ENCODE measurements at places on chromosomes 4 and X.

GRCh38 chr4:88102026-88102425, 56.4 kb downstream of the ABCG2 start:
- DNase-seq = no peak

- no peak for DNase-seq
Observed at GRCh38 chr4:1766106-1767060, 26.7 kb upstream of the FGFR3 start.

- DNase-seq = peak; percentile 16
Observed at GRCh38 chrX:108090491-108091263, 665 bp downstream of the PSMD10 start.

DNA sequence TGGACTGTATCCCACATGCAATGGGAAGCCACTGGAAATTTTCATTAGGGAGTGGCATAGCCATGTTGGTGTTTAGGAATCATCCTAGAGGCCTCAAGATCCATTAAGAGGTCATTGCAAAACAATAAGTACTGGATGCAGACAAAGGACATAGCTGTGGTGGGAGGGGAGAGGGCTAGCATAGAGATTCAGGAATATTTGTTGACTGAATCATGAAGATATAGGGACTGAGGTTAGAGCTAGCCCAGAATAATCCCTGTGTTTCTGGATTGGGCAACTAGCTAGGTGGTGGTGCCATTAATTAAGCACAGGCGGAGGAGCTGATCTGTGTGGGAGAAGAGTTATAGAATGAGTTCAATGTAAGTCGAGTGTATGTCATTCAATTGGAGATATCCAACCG, 135.0 kb downstream of the RAB28 start:
- no peak for DNase-seq

GRCh38 chr4:33837043-33837838, 2407.1 kb downstream of the ARAP2 start:
- no peak for DNase-seq

DNA sequence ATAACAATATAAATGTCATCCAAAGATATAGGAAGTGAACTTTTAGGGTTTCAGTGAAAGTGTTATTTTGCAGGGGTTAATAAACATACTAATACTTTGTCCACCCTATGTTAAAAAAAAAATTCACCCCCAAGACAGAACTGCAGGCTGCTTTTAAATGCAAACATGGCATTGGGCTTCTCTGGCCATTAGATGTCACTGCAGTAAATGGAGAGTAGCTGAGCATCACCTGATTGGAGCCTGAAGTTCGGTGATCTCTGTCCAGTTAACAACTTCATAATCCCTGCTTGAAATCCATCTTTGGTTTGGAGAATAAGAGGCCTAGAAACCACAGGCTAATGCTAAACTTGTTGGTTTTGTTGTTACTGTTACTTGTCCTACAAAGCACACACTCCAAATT, 18.7 kb downstream of the SLC25A43 start:
- DNase-seq = no peak

DNA sequence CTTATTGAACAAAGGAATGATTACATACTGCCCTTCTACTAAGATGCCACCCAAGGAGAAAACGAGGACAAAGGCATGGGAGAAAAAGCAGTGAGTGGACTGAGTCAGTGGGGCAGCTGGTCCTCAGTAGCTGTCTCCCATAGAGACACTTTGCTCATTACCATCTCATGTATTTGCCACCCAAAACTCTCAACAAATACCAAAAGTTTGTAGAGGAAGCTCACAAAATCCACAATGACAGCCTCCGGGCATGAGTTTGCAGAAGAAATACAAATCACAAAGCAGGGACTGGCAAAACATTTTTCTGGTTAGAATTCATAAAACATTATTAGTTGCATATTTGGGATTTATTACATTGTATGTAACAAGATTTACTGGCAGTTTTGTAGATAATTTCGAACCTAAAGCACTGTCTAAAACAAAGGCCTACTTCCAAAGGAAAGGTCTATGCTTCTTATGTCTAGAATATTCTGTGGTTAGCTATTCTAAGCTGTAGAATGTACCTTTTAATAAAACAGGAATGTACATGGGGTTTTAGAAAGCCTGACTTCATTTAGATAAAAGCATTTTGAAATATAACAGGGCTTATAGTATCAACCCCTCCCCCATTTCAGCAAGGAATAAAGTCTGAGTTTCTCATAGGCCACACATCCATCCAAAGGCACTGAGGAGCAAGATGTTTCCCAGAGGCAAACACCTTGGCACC, 17.7 kb downstream of the PCDH18 start:
- DNase-seq = no peak

- peak; percentile 10 for DNase-seq
Observed at GRCh38 chrX:130975947-130976346, 72.9 kb upstream of the ENOX2 start.

DNA sequence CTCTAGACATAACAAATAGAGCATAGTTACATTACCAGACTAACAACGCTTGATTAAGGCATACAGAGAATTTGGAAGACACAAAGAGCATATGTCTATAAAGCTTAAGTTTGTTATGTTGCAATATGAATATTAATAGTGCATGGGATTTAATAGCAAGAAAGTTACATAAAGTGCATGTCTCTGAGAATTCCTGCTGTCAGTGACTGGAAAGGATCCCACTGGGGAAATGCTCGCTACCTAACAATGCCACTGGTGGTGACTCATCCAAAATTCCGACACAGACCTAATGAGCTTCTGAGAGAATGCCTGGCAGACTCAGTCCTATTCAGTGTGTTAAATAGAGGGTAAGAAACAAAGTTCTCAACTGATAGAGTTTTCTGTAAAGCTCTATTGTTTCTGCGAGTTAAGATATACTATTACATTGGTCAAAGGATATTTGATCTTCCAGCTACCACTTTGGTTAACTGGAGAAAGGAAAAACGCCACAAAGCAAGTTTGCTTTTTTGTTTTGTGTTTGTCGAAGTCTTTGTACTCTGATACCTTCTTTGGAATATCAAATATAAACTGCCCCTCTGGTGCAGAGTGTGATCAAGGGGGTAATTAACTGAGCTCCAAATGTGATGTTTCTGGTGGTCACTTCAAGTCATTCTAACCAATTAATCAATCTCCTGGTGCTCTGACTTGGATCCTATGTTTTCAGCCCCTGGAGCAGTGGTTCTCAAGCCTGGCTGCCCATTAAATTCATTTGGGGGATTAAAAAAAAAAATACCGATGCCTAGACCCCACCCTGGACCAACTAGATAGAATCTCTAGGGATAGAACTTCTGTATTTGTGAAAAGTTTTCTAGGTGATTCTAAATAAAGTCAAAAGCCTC, 107.9 kb downstream of the PALLD start:
- DNase-seq = no peak

DNA sequence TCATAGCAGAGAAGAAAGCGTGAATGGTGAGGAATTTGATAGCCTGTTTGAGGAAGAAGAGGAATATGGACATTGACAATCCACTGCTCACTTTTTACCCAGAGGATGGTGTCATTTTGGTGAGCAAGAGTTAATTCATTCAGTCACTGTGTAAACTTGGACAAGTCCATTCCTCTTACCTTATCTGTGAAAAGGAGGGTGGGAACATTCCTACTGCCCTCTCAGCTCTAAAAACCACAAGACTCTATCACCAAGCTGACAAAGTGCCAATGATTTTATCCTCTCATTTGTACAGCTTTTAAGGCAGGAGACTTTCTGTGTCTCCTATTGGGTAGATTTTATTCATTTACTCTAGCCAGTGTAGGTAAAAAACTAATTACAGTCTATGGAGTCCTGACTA, 103.8 kb downstream of the LUZP4 start:
- DNase-seq = no peak

DNA sequence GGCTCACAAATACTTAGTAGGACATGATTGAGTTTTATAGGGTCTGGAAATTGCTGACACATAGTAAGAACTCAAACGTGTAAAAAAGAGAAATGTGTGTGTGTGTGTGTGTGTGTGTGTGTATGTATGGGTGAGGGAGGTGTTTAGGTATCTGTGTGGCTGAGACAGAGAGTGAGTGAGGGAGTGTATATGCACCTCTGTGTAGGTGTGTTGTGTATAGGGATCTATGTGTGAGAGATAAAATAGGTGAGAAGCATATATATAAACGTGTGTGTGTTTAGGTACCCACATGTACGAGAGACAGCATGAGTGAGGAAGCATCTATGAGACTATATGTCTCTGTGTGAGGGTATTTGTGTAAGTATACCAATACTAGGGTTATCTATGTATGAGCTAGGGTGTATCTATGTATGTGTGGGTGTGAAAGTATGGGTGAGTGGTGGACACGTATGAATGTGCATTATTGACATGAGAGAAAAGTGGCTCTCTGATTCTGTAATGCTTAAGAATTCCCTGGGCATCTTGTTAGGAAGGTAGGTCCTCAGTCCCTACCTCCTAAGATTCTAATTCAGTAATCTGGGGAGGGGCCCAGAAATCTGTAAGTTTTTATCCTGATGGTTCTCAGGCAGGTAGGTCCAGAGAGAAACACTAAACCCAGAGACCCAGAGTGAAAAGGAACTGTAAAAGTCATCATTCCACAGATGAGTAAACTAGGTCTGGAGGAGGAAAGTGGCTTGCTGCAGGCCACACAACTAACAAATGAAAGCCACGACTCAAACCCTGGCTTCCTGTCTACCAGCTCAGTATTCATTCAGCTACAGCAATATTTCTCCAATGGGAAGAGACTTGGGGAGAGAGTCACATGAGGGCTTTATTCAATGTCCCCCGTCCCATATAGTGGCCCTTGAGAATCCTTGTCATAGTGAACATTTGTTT, 237.0 kb downstream of the IDS start:
- no peak for DNase-seq

- no peak for DNase-seq
Observed at GRCh38 chr4:6047130-6047673, 29.0 kb upstream of the C4orf50 start.

DNA sequence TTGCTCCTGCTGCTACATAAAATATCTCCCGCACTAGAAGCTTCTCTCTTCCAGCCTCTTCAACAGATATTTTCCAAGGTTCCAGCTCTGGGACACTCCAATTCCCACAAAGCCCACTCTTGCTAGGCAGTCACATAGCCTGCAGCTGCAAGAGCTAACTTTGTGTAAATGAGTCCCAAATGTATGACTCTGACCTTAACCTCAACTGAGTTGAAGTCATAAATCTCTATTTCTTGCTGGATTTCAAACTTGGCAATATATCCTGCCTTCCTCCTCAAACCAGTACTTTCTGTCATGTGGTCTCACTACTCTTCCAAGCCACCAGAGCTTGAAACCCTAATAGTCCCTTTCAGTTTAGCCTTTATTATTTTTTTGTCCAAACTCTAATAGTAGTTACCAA, 315.4 kb upstream of the GRIA3 start:
- DNase-seq = no peak

DNA sequence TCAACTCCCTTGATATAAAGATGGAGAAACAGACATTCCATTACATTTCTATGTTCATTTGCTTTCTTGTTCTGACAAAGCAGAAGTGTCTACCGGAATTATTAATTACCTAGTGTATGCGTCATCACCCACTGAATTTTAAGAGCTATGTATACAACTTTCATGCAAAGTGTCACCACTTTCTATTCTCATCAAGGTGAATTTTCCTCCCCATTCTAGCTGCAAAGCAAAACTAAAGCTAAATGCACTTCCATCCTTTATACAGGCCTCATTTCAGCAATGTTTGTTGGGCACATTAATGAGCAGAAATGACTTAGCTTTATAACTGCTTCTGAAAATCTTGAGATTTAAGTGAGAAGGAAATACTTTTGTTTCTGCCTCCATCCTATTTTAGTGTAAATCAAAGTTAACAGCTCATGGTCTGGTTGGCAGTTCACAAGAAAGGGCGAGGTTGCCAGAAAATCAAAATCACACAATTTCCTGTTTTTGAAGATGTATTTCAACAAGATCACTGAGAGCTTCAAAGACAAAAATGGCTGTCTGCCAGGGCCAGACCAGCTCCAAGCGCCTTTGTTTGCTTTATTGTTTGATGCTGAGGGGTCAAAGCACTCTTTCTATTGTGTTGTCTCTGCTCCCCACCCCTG, 7.2 kb upstream of the FAM9C start:
- DNase-seq = no peak

DNA sequence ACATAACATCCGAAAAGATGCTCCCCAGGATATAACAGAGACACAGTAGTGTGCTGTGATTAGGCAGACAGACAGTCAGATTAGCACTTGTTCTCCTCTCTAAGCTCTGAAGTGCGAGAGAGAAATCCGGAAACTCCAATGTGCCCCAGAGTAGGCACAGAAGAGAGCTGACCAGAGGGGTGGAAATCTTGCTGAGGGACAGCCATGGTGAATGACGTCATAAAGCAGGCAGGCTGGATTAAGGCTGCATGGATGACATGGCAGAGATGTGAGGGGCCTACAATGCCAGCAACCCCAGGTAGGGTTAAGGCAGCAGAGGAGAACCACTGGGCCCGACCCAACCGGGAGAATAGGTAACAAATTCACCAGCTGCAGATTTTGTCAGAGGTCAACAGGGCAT, 53.3 kb downstream of the MEPE start:
- DNase-seq = no peak

GRCh38 chr4:77196866-77197265, 39.9 kb downstream of the CCNG2 start:
- DNase-seq = no peak

DNA sequence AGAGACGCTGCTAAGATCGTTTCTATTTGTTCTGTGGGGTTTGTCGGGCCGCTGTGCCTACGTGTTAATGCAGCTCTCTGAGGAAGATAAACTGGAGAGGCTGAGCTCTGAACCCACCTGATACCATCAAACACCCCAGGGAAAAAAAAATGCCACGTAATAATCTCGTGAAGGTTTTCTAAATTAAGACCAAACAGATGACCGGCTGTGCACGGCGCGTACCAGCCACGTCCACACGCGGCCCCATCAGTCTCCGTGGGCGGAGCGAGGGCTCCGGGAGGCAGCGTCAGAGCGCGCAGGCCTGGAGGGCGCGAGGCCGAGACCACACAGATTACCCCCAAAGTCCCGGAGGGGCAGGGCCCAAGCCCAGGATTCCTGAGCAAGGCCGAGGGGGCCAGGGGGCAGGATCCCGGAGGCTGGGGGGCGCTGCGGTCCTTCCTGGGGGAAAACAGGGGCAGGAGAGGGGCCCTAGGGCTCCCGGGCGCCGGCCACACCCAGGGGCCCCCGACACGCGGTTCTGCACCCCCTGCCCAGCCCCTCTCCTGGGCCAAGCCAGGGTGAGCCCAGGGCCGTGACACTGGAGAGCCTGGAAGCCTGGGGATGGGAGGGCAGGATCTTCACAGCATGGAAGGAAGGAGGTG, 91.9 kb downstream of the FAM53A start:
- DNase-seq = no peak

DNA sequence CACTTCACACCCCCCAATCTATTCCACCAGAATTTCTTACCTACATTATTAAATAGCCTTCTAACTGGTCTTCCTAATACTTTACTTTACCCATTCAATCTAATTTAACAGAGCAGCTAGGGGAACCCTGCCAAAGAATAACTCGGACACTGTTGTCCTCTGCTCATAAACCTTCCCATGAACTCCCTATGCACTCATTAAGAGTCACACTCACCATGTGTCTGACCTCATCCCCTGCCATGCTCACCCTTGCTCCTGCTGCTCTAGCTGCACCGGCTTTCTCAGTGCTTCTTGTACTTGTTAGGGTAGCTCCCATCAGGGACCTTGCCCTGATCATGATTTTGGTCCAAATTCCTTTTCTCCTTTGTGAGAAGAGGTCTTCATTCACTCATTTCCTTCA, 54.6 kb upstream of the GUCY1A1 start:
- no peak for DNase-seq

- no peak for DNase-seq
Observed at GRCh38 chrX:103879339-103879738, 47.3 kb upstream of the RAB9B start.

All from left renal cortex interstitium (tissue), 4 donors.